ENCODE measurements at places on chromosomes 7 and 10.

GRCh38 chr7:158020706-158021095, 566.9 kb downstream of the PTPRN2 start:
- no peak for DNase-seq

- peak; percentile 90 for DNase-seq
These were observed 32.5 kb upstream of the EPC1 start for GRCh38 chr10:32379318-32379949.

DNA sequence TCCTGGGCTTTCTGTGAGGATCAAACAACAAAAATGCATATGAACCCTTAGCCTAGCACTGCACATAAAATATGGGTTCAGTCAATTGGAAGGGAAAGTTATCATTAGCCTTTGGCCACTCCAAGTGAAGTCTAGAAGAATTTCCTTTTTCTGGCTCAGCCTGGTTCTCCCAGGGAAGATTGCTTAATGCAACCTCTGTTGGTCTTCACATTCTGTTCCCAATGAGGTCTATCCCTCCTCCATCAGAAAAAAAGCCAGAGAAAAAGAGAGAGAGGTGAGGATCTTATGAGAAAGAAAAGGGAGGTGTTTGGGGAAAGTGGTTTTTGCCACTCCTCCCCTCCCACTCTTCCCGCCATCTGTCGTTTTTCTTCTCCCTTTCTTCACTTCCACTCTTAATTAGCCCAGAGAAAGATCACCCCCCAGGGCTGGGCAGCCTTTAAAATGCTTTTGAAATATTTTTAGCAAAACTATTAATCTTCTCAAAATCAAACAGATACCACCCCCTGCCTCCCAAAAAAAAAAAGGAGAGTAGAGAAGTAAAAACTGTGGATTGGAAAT, 31.1 kb downstream of the CPVL start:
- no peak for DNase-seq

- DNase-seq: peak; percentile 94
These were observed 102.1 kb downstream of the OSBPL3 start for GRCh38 chr7:24877790-24878311.
